GM06990 (cell line): ENCODE measurements at places on chromosomes 7 and 10.

DNA sequence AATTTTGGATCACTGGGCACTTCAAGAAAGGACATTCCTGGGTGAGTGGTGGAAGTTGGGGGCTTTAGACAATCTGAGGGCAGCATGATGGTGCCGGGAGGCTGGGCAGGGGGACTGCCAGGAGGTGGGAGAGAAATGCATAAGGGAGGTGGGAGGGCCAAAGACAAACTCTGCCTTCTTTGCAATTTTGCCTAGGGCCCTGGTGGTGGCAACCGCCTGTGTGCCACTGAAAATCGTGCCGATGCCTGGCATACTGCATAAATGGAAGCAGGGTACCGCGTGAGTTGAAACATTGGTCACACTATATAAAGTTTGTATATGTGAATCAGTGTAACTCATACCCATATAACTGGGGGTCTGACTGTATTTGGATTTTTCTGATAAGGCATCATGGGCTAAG lies 3.3 kb downstream of the LUC7L2 start:
- no peak for DNase-seq

DNA sequence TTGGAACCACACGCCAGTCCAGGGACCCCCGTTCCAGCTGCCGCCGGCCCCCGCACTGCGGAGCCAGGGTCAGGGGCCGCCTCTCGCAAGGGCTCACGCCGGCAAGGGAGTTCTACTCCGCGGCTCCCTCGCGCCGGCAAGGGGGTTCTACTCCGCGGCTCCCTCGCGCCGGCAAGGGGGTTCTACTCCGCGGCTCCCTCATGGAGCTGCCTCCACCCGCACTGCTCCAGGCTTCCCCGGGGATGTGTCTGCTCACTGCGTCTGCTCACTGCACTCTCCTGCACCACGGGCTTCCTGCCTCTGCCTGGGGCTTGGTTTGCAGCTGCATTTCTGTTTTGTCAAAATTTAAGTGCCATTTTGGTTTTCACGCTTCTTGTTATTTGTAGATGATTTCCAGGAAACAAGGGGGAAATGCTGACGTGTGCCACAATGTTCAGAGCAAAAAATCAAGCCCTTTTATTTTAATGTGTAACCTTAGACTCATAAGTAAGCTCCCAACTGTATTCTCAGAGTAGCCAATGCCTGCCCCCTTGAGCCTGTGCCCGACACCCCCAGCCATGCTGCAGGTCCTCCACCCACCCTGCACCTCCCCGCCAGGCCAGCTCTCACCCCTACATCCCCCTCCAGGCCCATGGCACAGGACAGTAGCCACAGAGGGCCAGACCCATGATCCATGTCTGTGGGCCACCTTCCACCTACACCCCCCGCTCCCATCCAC lies 246.2 kb downstream of the MAD1L1 start:
- DNase-seq: no peak

DNA sequence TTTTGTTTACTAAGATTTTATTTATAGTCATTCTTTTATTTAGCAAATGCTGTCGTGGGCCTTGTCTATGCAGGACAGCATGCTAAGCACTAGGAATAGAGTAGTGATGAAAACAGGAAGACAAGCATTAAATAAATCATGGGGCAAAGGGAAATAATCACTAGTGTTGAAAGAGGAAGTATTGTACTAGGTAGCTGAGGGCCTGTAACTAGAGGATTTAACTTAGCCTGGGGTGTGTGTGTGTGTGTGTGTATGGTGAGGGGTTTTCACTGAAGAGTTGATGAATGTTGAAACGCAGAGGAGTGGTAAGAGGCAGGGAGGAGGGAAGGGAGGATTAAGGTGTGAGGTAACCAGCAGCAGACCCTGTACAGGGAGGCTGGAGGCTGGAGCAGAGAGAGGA lies 446.4 kb downstream of the SDK1 start:
- DNase-seq: no peak

DNA sequence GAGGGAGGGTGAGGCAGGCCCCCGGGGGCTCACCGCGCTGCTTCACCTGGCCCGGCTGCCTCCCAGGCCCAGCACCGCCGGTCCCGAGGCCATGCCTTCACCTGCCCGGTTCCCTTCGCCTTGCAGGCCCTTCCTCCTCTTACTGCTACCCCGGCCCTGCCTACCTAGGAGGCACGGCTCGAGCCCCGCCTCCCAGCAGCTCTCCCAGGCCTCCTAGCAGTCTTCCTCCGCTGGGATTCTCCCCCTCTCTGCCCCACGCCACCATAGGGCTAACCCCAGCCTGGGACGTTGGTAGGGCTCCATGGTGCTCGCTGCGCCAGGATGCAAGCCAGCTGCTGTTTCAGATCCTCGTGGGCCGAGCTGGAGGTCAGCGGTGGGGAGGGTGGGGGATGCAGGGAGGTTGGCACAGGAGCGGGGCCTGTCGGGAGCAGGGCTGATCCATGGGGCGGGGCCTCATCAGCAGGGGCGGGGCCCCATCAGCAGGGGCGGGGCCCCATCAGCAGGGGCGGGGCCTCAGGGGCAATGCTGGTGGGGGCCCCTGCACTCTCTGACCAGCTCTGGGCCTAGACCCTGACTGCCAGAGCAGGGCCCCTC lies 63.3 kb downstream of the RASGEF1A start:
- no peak for DNase-seq

GRCh38 chr7:104106108-104106905 lies 101.5 kb downstream of the ORC5 start:
- DNase-seq: no peak

GRCh38 chr7:33590916-33591315 lies 314.4 kb upstream of the BMPER start:
- no peak for DNase-seq

GRCh38 chr7:64614812-64615211 lies 51.1 kb upstream of the ZNF107 start:
- DNase-seq: no peak

GRCh38 chr10:108836362-108836761 lies 1086.9 kb downstream of the XPNPEP1 start:
- DNase-seq: no peak

DNA sequence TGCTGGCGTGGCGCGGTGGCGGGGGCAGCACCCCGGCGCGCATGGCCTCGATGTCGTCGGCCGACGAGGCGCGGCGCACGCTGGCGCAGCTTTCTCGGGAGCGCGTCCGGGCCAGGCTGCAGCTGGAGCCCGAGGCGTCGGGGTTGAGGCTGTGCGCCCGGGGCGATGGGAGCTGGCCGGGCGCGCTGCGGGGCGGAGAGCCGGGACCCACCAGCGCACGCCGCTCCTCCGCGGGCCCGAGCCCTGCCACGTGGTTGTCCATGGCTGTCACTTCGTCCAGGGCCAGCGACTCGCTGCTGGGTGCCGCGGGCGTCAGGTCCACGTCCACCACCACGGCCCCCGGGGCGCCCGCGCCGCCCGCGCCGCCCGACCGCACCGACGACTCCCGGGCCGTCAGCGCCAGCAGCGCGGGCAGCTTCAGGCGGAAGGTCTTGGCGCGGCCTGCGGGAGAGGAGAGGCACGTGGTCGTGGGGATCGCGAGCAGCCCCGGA lies 20.0 kb downstream of the KCNH2 start:
- no peak for DNase-seq

GRCh38 chr10:75525067-75525466 lies 93.6 kb downstream of the LRMDA start:
- DNase-seq: no peak

- no peak for DNase-seq
Measured at GRCh38 chr7:106744563-106745091, 83.7 kb upstream of the CCDC71L start.

- no peak for DNase-seq
Measured at GRCh38 chr10:73168465-73168803, 515 bp downstream of the FAM149B1 start.

DNA sequence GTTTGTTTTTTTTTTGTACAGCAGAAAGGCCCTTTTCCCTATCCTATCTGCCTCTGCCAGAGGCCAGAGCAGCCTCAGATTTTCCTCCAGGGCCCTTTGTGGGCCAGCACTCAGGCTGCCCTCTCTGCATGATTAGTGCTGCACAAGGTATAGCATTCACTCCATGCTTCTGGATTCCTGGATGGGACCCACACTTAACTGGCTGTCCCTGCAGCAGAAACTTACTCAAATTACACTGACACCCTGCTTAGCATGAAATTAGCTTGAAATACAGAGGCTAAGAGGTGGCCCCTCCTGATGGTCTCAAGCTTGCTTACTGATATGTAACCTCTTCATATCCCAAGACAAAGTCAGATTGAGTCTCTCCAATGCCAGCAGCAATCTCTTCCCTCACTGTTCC lies 239.3 kb downstream of the SORCS1 start:
- DNase-seq: no peak
